ENCODE measurements at places on chromosomes 2 and 18. TPM values are rescaled to one million over a fixed set of nuclear protein-coding genes. Genes with fewer than 3 reads are reported as not detected.

MYL1 gene
- not detected for total RNA-seq

TNP1 gene
- total RNA-seq: not detected

SCG2 gene
- 0.05 TPM for total RNA-seq

INPP5D gene
- 45.3 TPM for total RNA-seq

FAHD2A gene
- total RNA-seq: 24.1 TPM

IL36RN gene
- not detected for total RNA-seq

ARHGAP15 gene
- total RNA-seq: not detected

SNED1 gene
- total RNA-seq: 23.4 TPM

CHRNG gene
- total RNA-seq: not detected

FBXO48 gene
- 0.42 TPM for total RNA-seq

FLACC1 gene
- total RNA-seq: 0.84 TPM

UGP2 gene
- 144 TPM for total RNA-seq

CHN1 gene
- 18.5 TPM for total RNA-seq

ARHGEF33 gene
- total RNA-seq: 0.34 TPM

KIF5C gene
- 0.34 TPM for total RNA-seq

CLEC4F gene
- total RNA-seq: 0.34 TPM

LOXL3 gene
- 0.85 TPM for total RNA-seq

UGT1A9 gene
- total RNA-seq: under 0.01 TPM

FAM110C gene
- total RNA-seq: 0.28 TPM

MITD1 gene
- 27.7 TPM for total RNA-seq

DQX1 gene
- not detected for total RNA-seq

CROCC2 gene
- not detected for total RNA-seq

RNMT gene
- total RNA-seq: 36.6 TPM

TNFRSF11A gene
- 41.7 TPM for total RNA-seq

GKN1 gene
- total RNA-seq: not detected

CAPN10 gene
- total RNA-seq: 31.0 TPM

NOL4 gene
- not detected for total RNA-seq

DSG2 gene
- total RNA-seq: 9.7 TPM

PRKAG3 gene
- not detected for total RNA-seq

EIF5B gene
- total RNA-seq: 45.6 TPM

RTP5 gene
- total RNA-seq: not detected

CDC42EP3 gene
- total RNA-seq: 21.3 TPM

TRIM54 gene
- total RNA-seq: 0.74 TPM

PKDCC gene
- total RNA-seq: 2.6 TPM

ABHD1 gene
- total RNA-seq: not detected

CCT4 gene
- total RNA-seq: 160 TPM

RAB12 gene
- 75.4 TPM for total RNA-seq

SLC9A4 gene
- not detected for total RNA-seq

GREB1L gene
- 10.1 TPM for total RNA-seq

OLA1 gene
- 139 TPM for total RNA-seq

RNF181 gene
- total RNA-seq: 151 TPM

TTN gene
- total RNA-seq: 1.8 TPM

MLPH gene
- total RNA-seq: 1.0 TPM

PSMA8 gene
- not detected for total RNA-seq

ANKRD29 gene
- 4.2 TPM for total RNA-seq

RNF152 gene
- total RNA-seq: 88.8 TPM

EFEMP1 gene
- total RNA-seq: 12,229 TPM

PRSS56 gene
- not detected for total RNA-seq

VWC2L gene
- total RNA-seq: not detected

Data from dermis blood vessel endothelial cell (primary cell).